ENCODE measurements at places on chromosomes 2 and 18.
A peak's percentile ranks its signal among the peaks of the same experiment; 100 is the strongest.

- DNase-seq, result no peak
Observed at GRCh38 chr2:127951026-127951425, 65.3 kb upstream of the AMMECR1L start.

- no peak for DNase-seq
Observed at GRCh38 chr2:3204031-3204821, 173.4 kb downstream of the EIPR1 start.

GRCh38 chr2:105929516-105929915, 184.8 kb downstream of the NCK2 start:
- DNase-seq, result no peak

DNA sequence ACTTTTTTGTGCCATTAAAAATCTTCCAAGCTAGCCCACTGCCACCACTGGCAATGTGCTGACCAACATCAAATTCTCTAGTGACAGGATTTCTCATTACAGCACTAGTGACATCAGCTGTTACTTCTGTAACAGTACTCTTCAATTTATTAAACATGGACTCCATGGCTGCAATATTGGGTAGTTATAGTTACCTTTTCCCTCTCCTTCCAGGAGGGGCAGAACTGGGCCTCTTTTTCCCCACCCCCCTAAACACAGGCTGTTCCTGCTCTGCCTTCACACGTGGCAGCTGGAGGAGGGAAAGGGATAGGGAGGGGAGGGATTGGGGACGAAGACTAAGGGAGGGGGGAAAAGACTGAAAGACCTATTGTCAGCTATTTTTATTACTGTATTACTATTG, 38.1 kb downstream of the TRAK2 start:
- no peak for DNase-seq

DNA sequence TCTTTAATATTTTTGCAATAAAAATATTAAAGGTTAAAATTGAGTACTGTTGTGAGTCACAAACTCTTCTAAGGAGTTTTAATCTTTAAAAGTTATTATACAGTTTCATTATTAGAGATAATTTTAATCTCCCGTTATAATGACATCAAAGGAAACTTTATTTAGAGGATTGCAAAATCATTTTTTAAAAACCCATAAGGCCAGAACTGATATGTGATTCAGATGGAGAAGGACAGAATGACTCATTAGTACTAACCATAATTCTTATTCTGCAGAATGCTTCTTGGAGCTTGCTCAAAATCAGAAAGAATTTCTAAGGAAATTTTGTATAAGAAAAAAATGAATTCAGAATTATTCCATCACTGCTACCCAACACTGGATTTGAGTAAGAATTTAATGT, 12.5 kb upstream of the HNRNPLL start:
- peak; percentile 20 for DNase-seq

DNA sequence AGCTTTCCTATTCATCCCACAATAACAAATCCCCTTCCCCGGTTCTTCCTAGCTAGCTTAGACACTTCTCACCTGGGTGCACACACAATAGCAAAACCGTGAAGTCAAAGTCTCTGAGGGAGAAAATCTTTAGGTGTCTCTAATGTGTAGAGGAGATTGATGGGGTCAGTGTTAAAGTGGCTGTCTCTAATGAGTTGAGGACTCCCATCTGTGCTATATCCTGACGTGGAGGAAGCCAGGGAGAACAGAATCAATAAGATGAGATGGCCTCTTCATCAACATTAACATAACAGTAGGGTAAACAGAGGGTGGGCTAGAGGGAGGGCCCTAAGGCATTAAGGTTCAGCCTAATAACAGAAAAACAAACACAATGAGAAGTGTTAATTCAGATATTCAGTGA, 120.4 kb downstream of the SLC5A7 start:
- DNase-seq, result no peak
